ENCODE measurements at places on chromosomes 7 and 10.

DNA sequence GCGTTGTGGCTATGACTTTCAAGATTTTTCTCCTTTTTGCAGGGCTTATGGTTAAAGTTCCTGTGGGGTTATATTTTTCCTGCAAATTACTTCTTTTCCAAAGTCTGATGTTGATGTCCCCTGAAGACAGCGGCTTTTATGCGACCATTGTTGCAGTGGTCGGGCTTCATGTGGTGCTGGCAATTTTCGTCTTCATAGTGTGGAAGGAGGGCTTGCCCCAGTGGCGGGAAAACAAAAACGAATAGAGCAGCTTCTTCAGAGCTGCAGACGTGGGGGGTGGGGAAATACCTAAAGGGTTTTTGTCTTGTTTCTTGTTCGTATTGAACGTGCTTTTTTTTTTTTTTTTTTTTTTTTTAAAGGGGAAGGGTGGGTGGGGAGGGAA lies 53.8 kb downstream of the MCMBP start:
- no peak for DNase-seq

DNA sequence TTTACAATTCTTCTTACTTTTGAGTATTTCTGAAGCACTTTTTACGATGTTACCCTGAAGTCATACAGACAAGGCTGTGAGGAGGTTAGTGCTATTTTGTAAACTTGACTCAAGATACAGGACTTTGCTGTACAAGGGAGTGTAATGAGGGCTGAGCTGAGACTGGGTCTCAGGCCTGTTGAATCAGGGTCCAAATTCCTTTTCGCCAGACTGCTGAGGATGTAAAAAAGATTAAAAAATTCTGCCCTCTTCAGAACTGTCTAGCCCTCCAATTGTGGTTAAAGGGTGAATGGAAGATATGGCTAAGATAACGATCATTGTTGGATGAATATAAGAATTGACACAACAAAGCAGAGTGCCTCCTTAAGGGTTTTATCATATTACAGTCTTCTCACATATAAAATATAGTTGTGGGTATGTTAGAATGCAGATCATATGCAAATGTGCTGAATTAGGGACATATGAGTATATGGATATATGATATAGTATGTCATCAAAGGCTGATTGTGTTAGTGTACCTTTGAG lies 165.4 kb downstream of the SUGCT start:
- no peak for DNase-seq

DNA sequence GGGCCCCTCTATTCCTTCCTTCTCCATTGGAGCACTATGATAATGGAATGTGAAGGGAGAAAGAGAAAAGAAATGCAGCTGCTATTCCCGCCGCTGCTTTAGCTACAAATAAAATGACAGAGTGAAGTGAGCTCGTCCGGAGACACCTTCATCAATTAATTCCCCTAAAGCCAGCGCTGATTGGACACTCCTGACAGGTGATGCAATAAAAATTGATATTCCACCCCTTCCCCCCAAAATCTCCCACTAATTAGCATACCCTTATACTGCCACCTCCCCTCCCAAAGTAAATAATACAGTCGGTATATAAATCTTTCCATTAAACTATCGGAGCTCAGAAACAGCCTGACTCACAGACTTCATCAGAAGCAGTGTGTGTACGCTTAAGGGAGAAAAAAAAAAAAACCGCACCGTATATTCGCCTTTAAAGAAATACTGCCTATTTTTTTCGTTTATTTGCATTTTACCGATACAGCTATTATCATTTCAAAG lies 7.3 kb downstream of the SKIDA1 start:
- no peak for DNase-seq

DNA sequence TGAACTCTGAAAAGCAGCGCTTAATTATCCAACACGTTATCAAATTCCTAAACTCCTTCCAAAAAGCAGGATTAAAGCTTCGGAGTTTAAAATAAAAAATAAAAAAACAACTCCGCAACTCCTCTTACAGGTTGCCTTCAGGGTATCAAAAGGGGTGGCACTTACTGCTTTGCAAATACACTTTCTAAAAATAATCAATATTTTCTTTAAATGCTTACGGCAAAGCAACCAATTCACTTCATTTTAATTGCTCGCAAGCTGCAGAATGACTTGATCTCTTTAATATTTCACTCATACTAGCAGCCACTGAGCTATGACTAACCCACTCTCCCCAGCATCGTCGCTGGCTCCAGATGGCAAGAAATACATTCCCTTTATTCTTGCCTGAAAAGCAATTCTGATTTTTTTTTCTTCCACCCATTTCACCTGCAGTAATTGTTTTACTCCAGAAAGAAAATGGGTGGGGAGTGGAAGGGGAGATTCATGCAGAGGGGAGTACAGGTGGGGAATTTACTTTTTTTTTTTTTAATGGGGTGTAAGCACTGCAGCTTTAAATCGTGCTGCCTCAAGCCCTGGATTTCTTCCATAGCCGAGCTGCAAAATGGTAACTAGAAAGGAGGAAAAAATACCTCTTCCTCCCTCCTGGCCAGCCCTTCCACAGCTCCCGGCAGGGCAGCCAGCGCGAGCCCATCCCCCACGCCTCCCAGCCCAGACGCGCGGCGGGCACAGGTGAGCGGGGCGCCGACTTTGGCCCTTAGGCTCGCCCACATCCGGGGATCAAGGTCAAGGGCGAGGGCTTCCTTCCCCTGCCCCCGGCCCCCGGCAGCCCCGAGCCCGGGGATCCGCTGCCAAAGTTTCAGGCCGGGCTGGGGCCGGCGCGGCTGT lies 54.2 kb upstream of the FHIP2A start:
- peak; percentile 43 for DNase-seq

GRCh38 chr10:43209074-43209455 lies 57.8 kb downstream of the RASGEF1A start:
- DNase-seq: no peak

GRCh38 chr7:142865766-142866165 lies 10.9 kb downstream of the EPHB6 start:
- no peak for DNase-seq

GRCh38 chr10:110009736-110010475 lies 2.1 kb downstream of the ADD3 start:
- no peak for DNase-seq

DNA sequence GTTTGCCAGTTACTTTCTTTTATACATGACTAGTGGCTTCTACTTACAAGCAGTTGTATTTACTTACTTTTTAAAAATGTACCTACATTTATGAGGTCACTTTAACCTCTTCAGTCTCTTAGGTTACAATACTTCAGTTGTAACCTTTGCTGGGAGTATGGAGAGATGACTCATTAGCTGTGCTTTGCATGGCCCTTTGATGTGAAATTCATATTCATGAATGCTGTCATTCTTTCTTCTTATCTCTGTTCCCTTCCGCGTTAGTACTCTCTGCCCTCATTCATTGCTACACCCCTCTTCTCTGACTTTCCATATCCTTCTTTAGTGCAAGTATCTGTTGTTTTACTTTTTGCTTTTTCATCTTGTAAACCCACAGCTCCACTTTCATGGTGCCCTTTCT lies 164.3 kb downstream of the BMPER start:
- DNase-seq: no peak

All from left ventricle myocardium inferior (tissue), 1 donor.